ENCODE measurements at places on chromosomes 12 and 14. TPM values are rescaled to one million over a fixed set of nuclear protein-coding genes. Genes with fewer than 3 reads are reported as not detected.

Gene NTN4
- not detected for total RNA-seq

Gene JDP2
- total RNA-seq: 17.9 TPM

Gene RNASE4
- total RNA-seq: 0.49 TPM

Gene PTPRO
- total RNA-seq: 17.8 TPM

Gene ERP27
- total RNA-seq: 9.0 TPM

Gene PELI2
- total RNA-seq: 18.9 TPM

Gene MSI1
- total RNA-seq: not detected

Gene VWF
- not detected for total RNA-seq

Gene TGFB3
- 7.0 TPM for total RNA-seq

Gene MBD6
- 121 TPM for total RNA-seq

Gene SCNN1A
- 0.20 TPM for total RNA-seq

Gene RFLNA
- total RNA-seq: not detected

Gene OTUB2
- 0.17 TPM for total RNA-seq

Gene TMTC2
- total RNA-seq: 2.6 TPM

Gene HOXC5
- total RNA-seq: not detected

Gene TEX22
- 8.4 TPM for total RNA-seq

Gene SLC6A12
- not detected for total RNA-seq

Gene TOMM20L
- 0.70 TPM for total RNA-seq

Gene SYNDIG1L
- not detected for total RNA-seq

Gene RTL1
- not detected for total RNA-seq

Gene COX8C
- not detected for total RNA-seq

Gene HOXC9
- total RNA-seq: not detected

Gene CRIP1
- 201 TPM for total RNA-seq

Gene SLC15A5
- total RNA-seq: not detected

Gene SCN8A
- 1.0 TPM for total RNA-seq

Gene EFS
- not detected for total RNA-seq

Gene TAPBPL
- total RNA-seq: 71.2 TPM

Gene TMEM179
- total RNA-seq: not detected

Gene SERPINA1
- not detected for total RNA-seq

Gene KRT77
- not detected for total RNA-seq

Gene VIPAS39
- 25.9 TPM for total RNA-seq

Gene COCH
- total RNA-seq: 24.4 TPM

Gene TROAP
- total RNA-seq: 1.7 TPM

Gene GALNT6
- total RNA-seq: 8.5 TPM

Gene OR4L1
- total RNA-seq: not detected

Gene CCDC184
- 0.66 TPM for total RNA-seq

Gene MGP
- 0.81 TPM for total RNA-seq

Gene RDH16
- 2.4 TPM for total RNA-seq

Gene INHBE
- not detected for total RNA-seq

Gene LRTM2
- not detected for total RNA-seq

Gene CACNA2D4
- 7.4 TPM for total RNA-seq

Gene DNAJC22
- total RNA-seq: not detected

Gene ZC2HC1C
- 0.46 TPM for total RNA-seq

Gene KRT85
- not detected for total RNA-seq

Gene KLRC2
- not detected for total RNA-seq

Gene CMKLR1
- 0.54 TPM for total RNA-seq

Gene HCAR3
- total RNA-seq: not detected

Gene TSFM
- total RNA-seq: 20.6 TPM

Gene CLEC12A
- total RNA-seq: not detected

Gene PTPRR
- total RNA-seq: not detected

Gene TSPAN31
- 29.6 TPM for total RNA-seq

Gene JPH4
- total RNA-seq: not detected

Gene TAMALIN
- 139 TPM for total RNA-seq

Gene INSM2
- total RNA-seq: not detected

Gene RNF31
- total RNA-seq: 114 TPM
